Uterus (tissue), 4 donors: ENCODE measurements at places on chromosomes 1 and 21. TPM values are rescaled to one million over a fixed set of nuclear protein-coding genes. Genes with fewer than 3 reads are reported as not detected.

DNA sequence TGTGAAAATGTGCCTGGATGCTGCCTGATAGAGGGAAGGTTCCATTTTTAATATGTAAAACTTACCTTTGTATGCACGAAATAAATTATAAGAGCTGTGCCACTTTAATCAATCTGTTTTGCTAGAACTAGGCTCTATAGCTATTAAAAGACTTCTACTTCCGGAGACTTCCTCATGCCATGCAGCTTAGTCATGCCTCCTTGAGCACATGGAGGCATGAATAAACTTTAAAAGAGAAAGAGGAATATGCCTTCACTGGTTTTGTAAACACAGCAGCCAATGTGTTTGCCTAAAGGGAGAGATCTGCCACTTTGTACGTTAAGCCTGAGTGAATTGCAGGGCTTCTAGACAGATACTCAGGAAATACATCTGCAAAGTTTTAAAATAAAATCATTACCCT lies 604.6 kb downstream of the LRRIQ3 start:
- no peak for DNase-seq

- DNase-seq, result no peak
Observed at GRCh38 chr1:7508052-7508933, 262.8 kb upstream of the VAMP3 start.

- DNase-seq, result no peak
Observed at GRCh38 chr1:247115545-247115944, 11.4 kb upstream of the ZNF669 start.

DNA sequence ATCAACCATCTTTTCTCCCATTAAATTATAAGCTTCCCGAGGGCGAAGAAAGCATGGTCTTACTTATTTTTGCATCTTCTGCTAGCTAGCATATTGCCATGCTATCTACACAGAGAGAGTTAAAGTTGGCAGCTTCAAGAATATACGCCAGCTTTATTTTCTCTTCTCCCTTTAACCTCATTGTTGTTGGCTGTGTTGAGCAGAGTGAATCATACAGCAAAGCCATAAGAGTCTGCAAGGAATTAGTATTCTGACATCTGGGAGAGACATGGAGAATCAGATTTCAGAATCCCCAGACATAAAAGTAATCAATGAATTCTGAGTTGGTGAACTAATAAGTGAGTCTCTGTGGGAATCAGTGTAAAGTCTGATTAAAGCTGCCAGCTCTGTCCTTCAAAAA lies 649.6 kb upstream of the PTBP2 start:
- DNase-seq, result no peak

GRCh38 chr1:93908394-93909145 lies 660 bp downstream of the GCLM start:
- DNase-seq, result peak; percentile 25

DNA sequence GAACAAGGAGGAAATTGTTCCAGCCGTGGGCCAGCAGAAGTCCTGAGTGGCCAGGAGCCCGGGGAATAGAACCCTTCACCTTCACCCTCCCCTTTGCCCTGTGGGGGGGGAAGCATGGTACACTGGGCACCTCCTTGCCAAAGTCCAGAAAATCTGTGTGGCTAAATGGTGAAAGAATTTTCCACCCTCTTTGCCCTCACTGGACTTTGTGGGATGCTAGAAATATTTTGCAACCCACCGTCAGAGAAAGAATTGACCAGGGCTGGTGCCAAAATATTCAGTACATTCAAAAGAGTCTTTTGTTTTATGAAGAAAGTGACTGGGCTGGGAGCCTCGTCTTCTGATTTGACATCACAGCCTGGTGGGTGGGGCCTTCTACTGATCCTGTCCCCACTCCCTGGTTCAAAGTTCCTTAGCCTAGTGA lies 14.6 kb downstream of the NFASC start:
- peak; percentile 39 for DNase-seq

- peak; percentile 53 for DNase-seq
Observed at GRCh38 chr21:43727519-43728153, 8.7 kb downstream of the PDXK start.

- DNase-seq, result no peak
Observed at GRCh38 chr1:5742801-5743200, 249.4 kb downstream of the NPHP4 start.

DNA sequence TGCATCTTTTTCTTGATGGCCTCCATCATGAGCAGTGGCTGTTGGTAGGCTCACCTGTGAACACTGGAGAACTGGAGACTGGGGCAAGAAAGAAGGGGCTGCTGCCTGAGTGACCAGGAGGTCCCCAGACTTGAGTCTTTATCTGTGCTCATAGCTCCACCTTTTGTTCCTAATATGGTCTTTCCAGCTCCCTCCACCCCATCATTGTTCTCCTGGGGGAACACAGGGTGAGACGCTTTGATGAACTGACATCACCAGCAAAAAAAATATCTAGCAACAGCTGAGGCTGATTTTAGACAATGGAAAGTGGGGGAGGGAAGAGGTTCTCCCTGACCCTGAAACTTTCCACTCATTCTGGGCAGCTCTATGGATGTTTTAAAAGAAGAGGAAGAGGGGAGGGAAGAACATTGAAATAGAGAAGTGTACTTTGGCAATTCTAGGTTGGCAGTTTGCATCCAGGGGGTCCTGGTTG lies at the start of gene TPM3:
Gene TPM3 (minus strand): TSS at position 111 of the 472 bp plus-strand sequence. CDS start 82 bp downstream, at position 29.
- no peak for DNase-seq

DNA sequence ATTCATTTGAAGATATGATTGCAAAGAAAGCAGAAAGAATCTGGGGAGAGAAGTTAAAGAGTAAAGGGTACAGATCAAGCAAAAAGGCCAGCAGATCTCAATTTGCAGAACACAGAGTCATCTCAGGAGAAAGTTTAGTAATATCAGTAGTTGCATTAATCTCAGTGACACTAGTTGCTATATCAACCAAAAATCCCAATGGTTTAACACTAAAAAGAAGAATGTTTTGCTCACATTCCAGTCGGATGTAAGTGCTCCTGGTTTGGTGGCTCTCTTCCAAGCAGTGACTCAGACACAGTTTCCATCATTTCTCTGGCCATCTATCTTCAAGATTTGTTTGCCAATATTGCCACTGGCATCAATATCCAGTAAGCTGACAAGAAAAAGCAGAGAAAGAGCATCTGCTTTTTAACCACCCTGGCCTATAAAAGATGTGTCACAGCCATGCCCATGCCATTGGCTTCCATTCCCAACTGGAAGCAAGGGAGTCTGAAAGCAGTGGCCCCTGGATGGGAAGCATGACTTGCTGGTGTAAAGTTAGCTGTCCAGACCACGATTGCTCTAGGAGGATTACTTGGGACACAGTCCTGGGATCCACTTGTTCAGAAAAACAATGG lies 45.5 kb upstream of the AIM2 start:
- no peak for DNase-seq

The CFAP126 gene
- not detected for total RNA-seq

DNA sequence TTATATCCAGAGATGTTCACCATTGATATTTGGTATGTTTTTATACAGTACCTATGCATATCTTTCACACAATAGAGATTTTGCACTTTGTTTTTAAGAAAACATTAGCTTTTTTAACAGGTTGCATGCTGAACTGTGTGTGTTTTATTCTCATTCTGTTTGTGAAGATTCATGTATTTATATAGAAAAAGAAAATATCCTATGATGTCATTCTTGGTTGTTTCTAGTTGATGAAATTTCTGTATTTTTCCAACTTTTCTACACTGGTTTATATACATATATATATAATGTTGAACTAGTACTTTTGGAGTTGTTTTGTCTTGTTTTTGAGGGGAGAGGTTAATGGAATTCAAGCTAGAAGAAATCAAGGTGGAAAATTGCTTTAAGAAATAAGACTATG lies 143.8 kb downstream of the MATN1 start:
- no peak for DNase-seq

GRCh38 chr1:169707912-169708604 lies 3.4 kb downstream of the SELL start:
- DNase-seq, result no peak

The VPS45 gene
- total RNA-seq, result 86.3 TPM

DNA sequence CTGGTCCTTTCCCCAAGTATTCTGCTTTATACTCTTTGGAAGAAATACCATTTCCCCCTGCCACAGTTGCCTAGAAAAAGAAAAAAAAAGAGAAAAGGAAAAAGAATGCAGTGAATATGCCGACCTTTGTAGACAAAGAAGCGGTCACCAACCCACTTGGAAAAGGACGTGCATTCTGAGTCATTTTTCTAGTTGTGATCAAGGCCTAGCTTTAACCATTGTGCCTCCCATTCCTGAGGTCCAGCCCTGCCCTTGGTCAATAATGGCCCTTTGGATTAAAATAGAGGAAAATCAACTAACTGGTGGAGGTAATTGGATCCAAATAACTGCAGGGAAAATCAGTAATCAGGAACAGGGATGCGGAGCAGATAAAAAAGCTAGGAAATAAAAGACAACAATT lies 24.8 kb downstream of the S1PR1 start:
- no peak for DNase-seq

DNA sequence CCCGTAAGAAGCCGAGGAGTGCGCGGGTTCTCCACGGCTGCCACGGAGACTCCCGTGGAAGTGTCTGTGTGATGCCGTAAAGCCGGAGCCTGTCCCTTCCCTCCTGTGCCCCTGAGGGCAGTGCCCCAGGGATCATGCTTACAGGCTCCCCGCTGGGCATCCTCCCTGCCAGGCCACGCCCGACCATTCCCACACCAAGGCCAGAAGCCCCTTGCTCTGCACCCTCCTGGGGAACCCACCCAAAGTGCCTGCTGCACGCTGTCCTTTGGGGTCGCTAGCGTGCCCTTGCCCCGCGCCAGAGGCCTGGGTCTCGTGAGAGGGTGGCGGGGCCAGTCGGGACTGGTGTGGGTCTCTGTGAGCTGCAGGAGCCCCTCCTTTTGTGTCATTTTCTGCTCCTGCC lies 228.5 kb upstream of the C1orf174 start:
- no peak for DNase-seq

The LCE1E gene
- not detected for total RNA-seq

DNA sequence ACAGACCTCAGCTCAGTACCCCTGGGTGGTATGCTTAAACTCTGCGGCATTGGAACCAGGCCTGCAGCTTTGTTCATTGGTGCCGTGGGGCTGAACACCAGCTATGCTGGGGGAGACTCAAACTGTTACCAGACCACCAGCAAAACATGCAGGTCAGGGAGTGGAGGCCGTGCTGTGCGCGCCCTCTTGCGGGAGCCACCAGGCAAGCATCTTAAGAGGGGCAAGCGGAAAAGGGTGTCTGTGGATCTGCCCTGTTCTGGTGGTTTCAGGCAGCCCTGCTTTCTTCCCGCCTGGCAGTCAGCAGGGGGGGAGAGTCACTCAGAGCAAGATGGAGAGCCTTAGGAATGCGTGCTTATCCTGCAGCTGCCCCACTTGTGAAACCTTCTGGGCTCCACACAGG lies 276.9 kb upstream of the ZRANB2 start:
- no peak for DNase-seq

GRCh38 chr1:44613941-44614340 lies 60.3 kb downstream of the TMEM53 start:
- DNase-seq, result no peak

The AK2 gene
- 126 TPM for total RNA-seq

- no peak for DNase-seq
Observed at GRCh38 chr1:99469550-99469971, 176.4 kb upstream of the PALMD start.

- DNase-seq, result no peak
Observed at GRCh38 chr1:15322648-15323350, 75.8 kb downstream of the FHAD1 start.

GRCh38 chr1:225885336-225885735 lies 3.2 kb upstream of the TMEM63A start:
- DNase-seq, result no peak

- no peak for DNase-seq
Observed at GRCh38 chr1:102580806-102581205, 527.5 kb downstream of the COL11A1 start.

The FAM177B gene
- total RNA-seq, result 0.40 TPM

- no peak for DNase-seq
Observed at GRCh38 chr1:116725798-116726197, 28.4 kb upstream of the CD2 start.

GRCh38 chr1:67724928-67725560 lies 40.0 kb downstream of the GADD45A start:
- peak; percentile 59 for DNase-seq

DNA sequence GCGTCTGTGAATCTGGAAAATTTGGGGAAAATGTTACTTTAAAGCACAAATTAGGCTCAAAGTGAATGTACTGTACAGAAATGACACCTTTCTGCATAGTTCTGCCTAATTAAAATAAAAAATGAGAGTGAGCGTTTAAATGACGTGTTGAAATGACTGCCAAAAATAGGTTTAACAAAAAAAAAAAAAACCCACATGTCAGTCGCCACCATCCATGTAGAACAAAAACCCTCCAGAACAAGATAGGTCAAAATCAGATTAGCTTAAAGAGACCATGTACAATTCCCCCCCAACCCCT lies 745 bp downstream of the PARP1 start:
- DNase-seq, result no peak

- peak; percentile 70 for DNase-seq
Observed at GRCh38 chr1:147641695-147642592, 28.4 kb downstream of the ACP6 start.

- no peak for DNase-seq
Observed at GRCh38 chr1:62377043-62377562, 57.9 kb upstream of the KANK4 start.

- peak; percentile 1 for DNase-seq
Observed at GRCh38 chr1:228031276-228031995, 24.6 kb downstream of the WNT3A start.

DNA sequence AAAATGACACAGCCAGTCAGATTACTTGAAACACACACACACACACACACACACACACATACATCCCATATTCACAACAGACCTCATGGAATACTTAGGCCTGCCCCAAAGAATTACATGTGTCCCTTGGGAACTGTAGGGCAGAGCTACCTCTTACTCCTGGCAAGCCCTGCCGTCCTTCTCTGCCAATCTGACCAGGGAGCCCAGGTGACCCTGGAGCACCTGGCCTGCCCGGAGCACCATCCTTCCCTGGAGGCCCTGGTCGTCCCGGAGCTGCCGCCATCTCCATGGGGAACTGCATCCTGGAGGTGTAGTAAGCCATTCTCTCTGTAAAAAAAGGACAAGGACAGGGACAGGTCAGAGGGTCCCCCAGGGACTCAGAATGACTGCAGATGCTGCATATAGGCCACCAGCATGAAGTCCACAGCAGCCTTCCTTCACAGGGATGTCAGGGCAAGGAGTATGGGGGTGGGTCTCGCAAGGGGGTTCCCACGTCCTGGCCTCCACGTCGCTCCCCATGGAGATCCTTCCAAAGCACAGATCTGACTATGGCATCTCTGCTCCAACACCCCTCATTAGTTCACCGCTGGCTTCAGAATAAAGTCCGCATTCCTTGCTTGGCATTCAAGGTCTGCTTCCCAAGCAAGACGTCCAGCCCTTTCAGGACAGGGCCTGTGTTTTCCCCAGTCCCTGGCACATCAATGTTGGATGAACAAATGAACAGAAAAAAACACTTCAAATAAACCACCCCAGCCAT lies 9.2 kb upstream of the PEF1 start:
- no peak for DNase-seq
